ENCODE measurements at places on chromosomes 2 and 18.

GRCh38 chr18:26941584-26941983, 76.1 kb upstream of the AQP4 start:
- DNase-seq = no peak

- no peak for DNase-seq
Observed at GRCh38 chr2:217832115-217832514, 170.7 kb downstream of the TNS1 start.

DNA sequence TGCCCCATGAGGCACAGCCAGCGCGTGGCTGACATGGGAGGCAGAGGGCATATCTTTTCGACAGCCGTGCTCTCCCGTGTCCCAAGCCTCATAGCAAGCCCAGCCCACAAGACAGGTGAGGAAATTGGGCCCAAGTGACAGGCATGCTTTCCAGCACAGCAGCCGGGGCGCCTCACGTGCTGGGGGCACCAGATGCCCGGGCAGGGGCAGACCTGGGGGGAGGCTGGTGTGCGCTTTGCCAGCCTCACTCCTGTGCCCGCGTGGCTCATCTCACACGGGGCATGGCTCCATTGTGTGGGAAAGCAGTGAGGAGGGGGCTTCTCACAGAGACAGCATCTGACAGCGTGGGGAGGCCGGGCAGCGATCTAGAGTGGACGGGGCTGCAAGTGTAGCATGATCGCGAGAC, 93.2 kb downstream of the USP40 start:
- no peak for DNase-seq

DNA sequence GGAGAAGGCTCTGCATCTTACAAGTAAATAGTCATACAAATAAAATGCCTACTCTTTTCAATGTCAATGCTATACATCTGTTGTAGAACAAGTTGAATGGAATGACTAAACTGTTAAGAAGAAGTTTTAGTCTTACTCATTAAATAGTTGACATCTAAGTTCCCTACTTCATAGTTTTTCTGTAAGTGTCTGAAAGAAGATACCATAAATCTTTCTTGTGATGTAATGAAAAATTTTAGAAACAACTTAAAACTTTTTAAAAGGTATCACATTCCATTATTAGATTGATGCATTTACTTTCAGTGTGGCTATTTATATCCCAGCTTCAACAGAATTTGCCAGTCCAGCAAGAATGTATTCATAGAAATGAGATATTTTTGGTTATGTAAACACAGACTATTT, 185.2 kb upstream of the EPC2 start:
- DNase-seq = no peak

DNA sequence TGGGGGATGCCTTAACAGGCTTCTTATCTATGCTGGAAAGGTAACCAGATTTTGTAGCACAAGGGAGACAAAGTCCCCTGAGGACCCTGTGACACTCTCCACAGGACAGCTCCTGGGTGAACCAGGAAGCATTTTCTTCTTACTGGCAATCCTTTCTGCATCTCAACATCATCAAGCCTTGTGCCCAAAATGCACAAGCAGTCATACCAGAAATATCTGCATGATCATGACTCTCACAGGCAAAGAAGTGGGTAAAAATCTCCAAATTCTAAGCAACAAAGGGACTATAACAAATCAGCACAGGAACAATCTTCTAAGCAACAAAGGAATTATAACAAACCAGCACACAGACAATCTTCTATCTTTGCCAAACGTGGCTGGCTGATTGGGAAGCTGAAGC, 99.1 kb upstream of the CD226 start:
- no peak for DNase-seq

GRCh38 chr2:2296400-2296799, 34.7 kb downstream of the MYT1L start:
- no peak for DNase-seq

DNA sequence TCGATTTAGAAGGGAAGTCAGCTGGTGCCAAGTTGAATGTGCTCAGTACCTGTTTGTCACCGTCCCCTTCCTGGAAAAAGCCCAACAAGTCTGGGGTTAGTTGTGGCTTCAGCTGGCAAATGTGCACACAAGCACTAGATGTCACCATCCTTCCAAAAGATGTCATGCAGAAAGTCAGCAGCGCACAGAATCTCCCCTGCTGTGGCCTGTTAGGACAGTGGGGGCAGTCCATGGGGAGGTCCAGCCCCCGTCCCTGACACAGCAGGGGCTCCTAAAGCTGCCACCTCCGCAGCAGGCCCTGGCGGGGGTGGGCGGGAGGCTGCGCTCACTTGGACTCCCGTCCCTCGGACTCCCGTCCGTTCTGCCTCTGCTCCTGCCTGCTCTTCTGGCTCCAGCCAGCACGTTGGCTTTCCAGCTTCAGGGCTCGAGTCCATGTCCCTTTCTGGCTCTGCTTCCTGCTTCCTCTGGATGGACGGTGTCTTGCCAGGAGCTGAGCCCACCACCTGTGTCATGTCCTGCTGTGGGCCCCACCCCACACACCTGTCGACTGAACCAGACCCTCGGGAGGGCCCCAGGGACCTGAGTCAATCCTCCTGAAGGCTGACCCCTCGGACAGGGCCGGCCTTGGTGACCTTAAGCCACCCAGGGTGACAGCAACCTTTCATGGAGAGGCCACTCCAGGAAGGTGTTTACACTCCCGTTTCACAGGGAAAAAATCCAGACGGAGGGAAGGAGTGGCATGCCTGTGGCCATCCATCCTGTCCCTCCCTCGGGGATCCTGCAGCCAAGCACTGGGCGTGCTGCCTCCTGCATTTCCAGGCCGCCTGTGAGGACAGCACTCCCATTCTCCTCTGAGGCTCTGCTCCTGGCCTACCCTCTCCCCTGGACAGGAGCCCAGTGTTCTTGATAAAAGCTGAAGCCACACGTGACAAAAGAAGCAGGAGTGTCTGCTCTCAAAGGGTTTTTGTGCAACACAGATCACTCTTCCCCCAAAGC, 8.5 kb downstream of the RAB17 start:
- DNase-seq = no peak

GRCh38 chr2:216757532-216757931, 62.2 kb upstream of the IGFBP5 start:
- no peak for DNase-seq

DNA sequence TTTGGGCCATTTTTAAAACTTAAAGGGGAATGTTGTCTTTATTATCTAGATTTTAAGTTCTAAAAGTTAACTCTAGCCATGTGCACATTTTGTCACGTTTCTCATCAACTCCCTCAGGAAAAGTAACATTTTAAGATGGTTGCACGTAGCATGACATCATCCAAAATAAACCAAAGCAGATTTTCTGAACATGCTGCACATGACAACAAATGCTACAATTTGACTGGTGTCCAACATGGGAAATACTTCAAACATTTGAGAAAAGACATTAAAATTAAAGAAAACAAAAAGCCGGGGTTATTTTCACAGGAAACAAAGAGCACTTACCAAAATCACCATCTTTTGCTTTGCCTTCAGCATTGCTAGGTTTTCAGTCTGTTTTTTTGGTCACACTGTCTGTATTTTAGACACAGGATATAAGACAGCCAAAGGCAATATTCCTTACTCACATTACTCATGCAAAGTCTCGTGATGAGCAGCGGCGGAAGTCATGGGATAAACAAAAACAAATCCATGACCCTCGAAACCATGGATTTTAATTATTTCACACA, 51.3 kb upstream of the RND3 start:
- DNase-seq = no peak

DNA sequence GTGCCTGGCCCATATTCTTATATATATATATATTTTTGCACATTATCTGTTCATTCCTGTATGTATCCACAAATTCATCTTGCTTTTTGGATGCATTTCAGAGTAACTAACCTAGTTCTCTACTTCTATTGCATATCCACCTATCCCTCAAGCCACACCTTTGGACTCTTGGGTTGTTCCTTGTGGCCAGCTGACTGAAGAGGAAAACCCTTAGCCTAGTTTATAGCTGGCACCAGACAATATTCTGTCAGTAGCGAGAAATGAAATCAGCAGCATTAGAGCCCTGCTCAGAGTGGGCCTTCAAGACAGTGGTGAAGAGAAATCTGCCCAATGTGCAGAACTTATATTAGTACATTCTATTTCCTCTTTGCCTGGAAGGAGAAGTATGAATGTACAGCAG, 19.6 kb upstream of the ALMS1 start:
- DNase-seq = no peak

- DNase-seq = no peak
Observed at GRCh38 chr2:172287605-172288315, 139.6 kb upstream of the ITGA6 start.

All from SW 1271 (cell line).